ENCODE measurements at places on chromosomes 5 and 9.

DNA sequence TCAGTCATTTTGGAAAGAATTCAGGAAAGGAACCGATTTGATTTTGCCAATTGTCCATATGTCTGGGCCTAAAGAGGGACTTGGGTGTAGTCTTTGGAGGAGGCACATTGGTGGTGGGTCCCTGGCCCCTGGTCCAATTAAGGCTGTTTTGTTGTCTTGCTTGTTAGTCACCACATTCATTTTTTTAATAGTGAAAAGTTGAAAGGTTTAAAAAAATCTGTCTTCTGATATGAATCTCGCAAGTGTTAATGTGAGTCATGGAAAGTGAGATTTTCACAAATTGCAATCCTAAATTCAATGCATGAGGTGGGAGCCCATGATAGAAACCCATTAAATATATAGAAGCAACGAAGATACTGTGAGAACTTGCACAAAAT, 165.9 kb upstream of the OTULINL start:
- DNase-seq = no peak

DNA sequence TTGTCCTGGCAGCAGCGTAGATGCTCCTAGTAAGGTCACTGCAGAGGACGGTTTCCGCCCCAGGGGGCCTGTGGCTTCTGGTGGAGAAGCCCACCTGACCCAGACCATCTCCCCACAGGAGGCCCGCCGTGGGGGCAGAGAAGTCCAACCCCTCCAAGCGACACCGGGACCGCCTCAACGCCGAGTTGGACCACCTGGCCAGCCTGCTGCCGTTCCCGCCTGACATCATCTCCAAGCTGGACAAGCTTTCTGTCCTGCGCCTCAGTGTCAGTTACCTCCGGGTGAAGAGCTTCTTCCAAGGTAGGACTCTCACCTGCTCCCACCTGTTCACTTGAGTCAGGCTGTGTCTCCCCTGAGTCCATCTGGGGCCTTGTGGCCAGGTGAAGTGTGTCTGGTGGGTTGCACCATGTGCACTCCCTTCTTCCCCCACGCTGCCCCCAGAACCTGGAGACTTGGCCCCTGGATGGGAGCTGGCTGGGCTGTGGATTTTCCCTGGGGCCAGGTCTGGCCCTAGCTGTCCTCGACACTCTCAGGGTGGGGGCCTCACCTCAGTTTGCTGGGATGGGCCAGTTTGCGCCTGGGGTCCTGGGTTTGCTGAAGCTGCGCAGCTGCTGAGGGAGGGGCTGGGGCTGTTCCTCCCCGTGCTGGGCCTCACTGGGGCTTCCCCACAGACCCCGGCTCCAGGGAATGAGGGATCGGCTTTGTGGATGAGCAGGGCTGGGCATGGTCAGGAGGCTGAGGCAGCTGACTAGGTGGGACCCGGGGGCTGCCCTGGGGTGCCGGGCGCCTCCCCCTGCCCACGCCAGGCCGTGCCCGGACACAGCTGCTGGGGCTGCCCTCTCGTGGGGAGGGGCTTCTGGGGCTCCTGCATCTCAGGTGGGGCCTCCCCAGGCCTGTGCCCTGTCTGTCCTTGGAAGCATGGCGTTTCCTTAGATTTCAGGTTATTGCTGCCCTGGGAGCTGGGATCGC, 32.4 kb downstream of the AHRR start:
- DNase-seq = no peak

DNA sequence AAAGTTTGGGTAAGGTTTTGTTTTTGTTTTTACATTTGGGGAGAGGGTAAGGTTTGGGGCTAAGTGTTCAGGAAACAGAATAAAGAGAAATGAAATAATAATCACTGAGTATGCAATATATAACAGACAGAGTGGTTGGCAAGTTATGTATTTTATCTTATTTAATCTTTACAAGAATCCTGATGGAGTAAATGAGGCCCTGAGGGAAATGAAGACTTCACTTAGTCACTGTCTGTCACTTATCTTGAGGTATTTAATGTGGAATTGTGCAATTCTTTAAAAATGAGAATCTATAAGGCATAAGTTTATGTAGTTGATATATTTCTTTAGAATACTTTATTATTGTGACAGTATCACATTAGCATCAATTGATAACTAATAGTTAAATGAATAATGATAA, 48.1 kb downstream of the TEK start:
- DNase-seq = no peak

- no peak for DNase-seq
These were observed 81.9 kb downstream of the ISL1 start for GRCh38 chr5:51465165-51465564.

- DNase-seq = no peak
These were observed 55.2 kb downstream of the APBA1 start for GRCh38 chr9:69617006-69617405.

- no peak for DNase-seq
These were observed 65.2 kb downstream of the LRRC70 start for GRCh38 chr5:62643556-62644451.
